ENCODE measurements at places on chromosomes 16 and 17.

DNA sequence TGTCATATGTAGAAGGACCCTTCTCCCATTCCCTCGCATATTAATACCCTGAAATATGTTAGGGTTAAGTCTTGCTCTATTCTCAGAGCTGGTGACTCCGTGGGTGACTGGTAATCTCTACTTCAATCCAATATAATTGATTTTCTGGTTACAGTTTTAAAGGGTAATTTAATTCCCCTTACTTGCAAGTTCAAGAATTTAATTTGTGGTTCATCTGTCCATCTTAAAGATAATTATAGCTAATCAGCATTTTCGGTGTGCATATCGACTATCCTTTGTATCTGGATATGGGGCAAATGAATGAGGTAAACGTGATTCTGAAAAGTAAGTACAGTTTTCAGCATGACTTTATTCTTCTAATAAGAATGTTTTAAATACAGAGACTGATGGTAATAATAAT is 250.0 kb downstream of the CNTNAP4 start:
- DNase-seq: no peak

DNA sequence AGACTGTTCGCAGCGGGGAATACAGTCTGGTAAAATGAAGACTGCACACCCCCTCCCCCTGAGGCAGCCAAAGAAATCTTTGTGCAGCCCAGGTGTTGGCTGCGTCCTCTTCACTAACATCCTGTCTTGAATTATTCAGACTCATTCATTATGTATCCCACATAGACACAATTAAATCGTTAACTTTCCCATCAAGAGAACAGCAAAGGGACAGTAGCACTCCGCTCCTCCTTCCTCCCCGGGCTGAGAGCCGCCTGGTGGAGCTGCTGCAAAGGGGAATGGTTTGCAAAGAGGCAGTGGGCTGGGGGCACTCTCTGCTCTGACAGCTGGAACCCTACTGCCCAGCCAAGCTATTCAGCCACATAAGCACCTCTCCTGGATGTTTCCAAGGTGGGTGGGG is 290.0 kb upstream of the SOX9 start:
- no peak for DNase-seq

GRCh38 chr16:75477680-75478473 is 13.4 kb upstream of the TMEM170A start:
- no peak for DNase-seq

GRCh38 chr16:56282451-56282850 is 91.2 kb downstream of the GNAO1 start:
- DNase-seq: no peak

GRCh38 chr17:66306446-66306845 is 4.0 kb downstream of the PRKCA start:
- DNase-seq: no peak

DNA sequence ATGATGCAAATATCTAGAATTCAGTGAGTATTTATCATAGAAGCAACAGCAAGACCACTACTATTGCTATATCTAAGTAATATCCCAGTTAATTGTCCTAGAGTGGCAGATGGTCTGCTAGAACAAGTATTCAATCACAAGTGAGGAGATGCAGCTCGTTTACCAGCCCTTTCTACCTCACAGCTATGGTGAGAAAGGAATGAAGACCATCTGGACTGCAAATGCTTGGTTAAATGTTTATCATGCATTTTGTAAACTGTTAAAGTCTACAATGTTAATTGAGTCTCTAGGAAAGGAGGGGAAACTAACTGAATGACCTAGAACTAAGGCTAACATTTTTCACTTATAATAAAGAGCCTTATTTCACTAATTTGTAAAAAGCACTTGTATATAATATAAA is 52.5 kb downstream of the CNOT1 start:
- DNase-seq: no peak

- no peak for DNase-seq
Observed at GRCh38 chr17:2085648-2085949, 30.7 kb downstream of the HIC1 start.

DNA sequence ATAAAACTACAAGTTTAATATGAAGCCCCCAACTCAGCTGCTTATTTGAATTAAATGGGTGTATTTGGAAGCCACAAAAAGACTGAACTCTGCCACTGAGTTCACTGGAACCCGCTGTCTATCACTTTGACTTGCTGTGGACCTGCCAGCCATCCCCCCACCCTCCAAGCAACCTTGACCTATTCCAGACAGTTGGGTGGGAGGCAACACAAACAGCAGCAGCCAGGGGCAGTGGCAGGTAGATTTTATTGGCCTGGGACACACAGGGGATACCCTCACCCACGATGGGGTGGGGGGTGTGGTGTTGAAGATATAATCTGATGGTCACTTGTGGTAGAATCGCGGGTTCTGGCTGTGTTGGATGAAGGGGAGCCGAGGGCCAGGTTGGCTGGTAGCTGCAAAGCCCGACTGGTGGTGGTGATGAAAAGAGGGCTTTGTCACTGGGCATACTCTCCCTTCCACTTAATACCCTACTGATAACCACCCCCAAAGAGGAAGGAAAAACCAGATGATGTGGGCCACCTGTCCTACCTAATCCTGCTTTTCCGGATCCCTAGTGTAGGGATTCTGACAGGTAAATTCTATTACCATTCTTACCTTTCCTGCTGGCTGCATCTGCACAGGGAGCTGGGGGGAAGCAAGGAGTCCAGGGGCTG is 2.6 kb downstream of the GPS2 start:
- no peak for DNase-seq
